ENCODE measurements at places on chromosomes 12 and 14. TPM values are rescaled to one million over a fixed set of nuclear protein-coding genes. Genes with fewer than 3 reads are reported as not detected.

- no peak for DNase-seq
Measured at GRCh38 chr12:53102883-53103807, at the start of gene SOAT2. Gene SOAT2, plus strand, starts transcription at chr12:53103486. Its CDS starts 92 bp downstream, at chr12:53103578.

JKAMP gene
- 24.2 TPM for total RNA-seq

DNA sequence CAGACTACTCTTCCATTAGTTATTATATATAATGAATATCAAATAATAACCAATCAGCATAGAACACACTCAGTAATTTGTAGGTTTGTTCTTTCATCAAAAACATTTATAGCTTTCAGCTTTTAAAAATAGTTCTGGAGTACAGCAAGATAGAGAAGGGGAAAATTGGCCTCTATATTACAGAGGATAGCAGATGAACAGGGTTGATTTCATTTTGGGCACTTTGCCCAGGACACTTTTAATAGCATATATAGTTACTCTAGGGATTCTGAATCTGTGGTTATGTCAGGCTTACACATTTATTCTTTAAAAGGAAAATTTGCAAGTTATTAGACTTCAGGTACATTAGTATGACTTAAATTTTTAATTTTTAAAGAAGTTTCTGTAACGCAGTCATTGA, 52.6 kb downstream of the IFT81 start:
- DNase-seq, result no peak

IQSEC3 gene
- total RNA-seq, result 1.6 TPM

DNA sequence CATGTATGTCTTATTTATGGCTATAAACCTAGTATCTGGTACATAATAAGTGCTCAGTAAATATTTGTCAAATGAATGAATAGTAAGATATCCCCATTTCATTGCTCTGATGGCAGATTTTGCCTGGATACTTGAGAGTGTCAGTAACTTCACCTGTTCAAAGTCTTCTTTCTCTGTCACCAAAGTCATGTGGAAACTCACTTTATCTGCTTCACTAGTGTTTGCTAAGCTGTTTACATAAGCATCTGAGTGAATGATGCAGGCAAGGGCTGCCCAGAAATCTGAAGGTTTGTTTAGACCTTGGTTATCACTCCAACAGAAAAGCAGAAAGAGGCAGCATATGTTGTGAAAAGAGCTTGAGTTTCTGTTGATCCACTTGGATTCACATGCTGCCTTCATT, 4.3 kb downstream of the OR4E1 start:
- DNase-seq, result no peak

- no peak for DNase-seq
Measured at GRCh38 chr14:23610090-23610814, 25.9 kb upstream of the DHRS2 start.

DNA sequence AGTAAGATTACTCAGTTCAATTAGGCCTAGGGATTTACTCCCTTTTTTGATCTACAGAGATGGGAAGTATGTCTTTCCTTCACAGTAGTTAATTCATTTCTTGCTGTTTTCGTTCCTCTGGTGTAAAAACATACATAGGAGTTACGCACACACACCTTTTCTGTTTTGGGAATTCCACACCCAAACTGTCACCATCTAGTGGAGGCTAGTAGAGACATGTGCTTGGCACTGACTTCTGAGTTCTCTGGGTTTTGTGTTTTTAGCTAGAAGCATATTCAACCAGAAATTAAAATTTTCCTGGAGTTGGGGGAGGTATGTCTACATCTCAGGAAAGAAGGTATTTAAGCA, 1.4 kb downstream of the SUSD6 start:
- DNase-seq, result no peak

DNA sequence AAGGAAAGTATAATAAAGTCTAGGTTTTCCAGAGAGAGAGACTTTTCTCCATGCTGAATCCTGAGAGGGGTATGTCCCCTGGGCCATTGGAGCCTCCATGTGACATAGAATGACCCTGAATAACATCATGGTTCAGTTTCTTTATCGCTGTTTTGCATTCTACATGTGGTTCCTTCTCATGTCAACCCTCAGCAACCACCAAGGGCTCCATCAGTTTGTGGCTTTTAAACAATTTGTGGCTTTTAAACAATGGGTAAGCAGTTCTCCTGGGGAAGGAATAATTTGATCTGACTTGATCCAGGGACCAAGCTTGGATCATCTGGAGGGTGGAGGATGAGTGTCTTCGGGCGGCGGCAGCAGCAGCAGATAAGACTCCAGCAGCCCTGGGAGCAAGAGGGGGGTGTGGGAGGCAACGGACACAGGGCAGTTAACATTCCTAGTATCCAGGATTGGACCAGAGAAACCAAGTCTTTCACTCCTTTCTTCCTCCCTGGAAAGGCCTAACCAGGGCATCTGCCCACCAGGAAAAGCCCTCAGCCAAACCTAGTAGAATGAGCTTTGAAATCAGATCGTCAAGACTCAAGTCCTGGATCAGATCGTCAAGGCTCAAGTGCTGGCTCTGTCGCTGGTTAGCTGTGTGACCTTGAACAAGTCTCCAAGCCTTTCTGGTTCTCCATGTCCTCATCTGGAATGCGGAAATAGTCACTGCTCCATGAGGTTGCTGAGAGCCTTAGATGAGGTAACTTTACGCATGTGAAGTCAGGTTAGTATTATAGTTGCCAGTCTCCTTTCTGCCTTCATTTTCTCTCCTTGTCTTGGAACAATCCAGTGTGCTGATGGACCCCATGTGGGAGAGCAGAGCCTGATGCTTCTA, 27.8 kb upstream of the FAM222A start:
- DNase-seq, result no peak

Measured in heart left ventricle (tissue), 16 donors.